ENCODE measurements at places on chromosomes 3 and 15.

DNA sequence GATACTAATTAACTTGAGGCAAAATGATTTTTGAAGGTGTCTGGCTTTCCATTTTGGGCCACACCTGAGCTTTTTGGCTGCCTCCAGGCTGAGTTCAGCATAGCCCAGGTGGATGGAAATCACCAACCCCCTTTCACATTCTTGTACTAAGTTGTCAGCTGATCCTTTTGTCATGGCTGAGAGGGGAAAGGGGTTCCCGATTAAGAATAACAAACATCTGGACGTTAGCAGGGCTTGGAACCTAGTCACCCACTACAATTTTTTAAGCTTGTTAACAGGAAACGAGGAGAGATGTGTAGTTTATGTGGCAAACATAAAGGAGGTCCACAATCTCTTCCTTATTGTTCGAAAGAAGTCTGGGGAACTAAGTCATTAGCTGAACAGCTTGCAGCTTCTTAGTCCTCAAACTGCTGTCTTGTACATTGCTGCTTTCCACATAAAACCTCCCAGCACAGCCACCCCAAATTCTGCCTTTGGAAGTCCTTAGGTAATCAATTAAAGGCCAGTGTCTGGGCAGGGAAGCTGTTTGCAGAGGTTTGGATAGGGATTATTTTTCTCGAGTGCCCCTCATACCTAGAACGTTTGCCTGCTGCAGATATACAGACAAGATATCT is 5.0 kb downstream of the NR2F2 start:
- no peak for DNase-seq

DNA sequence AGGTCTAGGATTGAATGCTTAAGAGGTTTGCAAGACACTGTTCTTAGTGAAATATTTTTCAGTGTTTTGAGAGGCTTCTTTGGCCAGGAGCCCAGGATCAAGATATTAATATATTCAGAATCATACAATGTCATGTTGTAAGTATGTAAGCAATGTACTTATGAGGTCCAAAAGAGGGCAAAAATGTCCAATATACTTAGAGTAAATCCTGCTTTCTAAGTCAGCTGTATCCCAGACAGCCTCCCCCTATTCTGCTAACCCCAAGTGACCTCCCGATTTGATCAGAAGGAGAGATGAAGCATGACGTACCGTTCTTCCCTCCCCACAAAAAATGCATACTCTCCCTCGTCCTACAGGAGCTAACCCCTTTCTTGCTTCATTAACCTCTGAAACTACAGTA is 70.9 kb downstream of the CHAC1 start:
- DNase-seq = no peak

DNA sequence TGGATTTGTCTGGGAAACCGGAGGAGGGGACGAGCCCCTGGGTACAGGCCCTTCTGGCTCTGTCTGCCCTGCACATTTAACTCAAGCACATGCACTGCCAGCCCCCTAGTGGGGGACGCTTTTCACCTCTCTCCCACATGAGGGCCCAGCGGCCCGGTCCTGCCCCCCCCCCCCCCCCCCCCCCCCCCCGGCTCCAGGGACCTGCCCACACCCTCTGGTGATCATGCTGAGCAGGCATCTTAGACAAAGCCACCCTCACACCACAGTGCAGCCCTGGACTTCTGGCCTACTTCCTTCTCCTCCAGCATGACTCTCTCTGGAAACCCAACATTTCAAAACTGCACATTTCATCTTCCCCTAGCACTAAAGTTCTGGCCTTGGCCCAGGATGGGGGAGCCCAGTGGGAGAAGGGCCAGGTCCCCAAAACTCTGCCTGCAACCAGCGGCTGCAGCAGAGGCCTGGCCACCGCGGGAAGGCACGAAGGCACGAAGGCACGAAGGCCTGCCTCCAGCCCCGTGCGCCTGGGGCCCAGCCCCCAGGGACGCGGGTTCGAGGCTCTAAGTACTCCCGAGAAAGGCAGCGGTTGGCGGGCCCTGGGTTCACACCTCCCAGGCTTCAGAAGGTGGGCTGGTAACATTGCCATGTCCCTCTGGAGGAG is 14.1 kb downstream of the KLF15 start:
- DNase-seq = peak; percentile 2

- no peak for DNase-seq
Observed at GRCh38 chr3:196533260-196533681, 18.1 kb upstream of the SMCO1 start.

GRCh38 chr3:46484388-46484787 is 13.4 kb upstream of the RTP3 start:
- DNase-seq = no peak

GRCh38 chr3:59450946-59451763 is 401.3 kb upstream of the CFAP20DC start:
- DNase-seq = peak; percentile 71

DNA sequence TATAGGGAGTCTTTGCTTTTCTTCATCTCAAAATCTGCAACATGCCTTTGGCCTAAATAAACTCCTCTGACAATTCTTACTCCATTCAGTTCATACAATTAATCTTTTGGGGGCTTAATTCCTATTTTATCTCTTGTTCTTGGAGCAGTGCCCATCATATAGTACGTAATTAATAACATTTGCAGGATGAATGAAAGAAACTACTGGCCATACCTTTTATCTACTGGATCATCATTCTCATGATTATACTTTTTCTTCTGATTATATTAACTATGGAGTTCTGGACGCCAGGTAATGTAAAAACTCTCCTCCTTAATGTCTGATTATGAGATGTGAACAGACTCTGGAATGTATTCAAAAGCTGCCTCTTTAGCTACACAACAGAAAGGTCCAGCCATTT is 46.5 kb upstream of the SCN5A start:
- no peak for DNase-seq

DNA sequence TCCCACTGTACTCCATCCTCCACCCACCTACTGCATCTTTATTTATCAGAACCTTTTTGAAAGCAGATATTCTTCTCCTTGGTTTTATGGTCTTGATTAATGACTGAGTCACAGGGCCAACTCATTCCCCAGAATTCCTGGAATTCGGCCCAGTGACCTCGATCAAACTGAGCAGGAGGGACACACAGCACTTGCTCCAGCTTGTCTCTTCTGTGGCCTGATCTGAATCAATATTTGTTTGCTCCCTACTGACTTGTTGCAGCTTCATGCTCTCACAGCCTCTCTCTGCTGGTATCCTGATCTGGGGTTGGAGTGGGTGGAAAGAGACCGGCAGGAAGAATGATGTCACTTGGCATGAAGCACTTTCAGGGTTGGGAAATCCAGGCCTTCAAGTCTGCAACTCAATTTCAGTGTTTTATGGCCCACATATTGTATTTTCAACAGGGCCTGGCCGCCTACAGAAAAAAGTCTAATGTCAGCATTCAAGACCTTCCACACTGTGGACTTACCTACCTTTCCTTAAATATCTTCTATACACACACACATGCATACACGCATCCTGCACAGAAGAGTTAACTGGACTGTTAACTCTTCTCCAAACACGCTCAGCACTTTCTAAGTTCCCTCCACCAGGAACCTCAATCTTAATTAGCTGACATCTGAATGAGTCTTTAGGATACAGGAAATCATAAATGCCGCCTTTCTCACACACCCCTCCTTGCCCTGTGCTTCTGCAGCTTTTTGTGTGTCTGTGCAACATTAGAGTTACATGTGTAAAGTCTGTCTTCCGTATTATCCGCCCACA is 4.6 kb downstream of the ANXA2 start:
- DNase-seq = no peak

DNA sequence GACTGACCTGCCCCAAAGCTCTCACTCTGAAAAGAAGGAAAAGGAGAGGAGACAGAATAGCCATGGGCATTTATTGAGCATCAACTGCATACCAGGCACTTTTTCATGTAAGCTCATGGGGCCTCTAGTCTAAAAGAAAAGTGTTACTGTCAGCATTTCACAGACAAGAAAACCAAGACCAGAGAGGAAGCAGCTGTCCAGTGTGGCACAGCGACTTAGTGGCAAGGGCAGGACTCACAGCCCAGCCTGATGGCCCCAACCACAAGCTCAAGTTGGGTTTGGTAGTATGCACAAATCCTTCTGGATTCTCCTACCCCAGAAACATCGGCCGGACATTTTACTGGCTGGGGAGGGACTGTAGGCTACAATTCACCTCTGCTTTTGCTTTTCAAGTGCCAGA is 5.8 kb downstream of the EFCC1 start:
- DNase-seq = no peak

- no peak for DNase-seq
Observed at GRCh38 chr15:64131547-64131946, 20.0 kb upstream of the SNX22 start.
